ENCODE measurements at places on chromosomes 2 and 18.

- no peak for DNase-seq
Observed at GRCh38 chr18:13278062-13278630, 59.6 kb downstream of the LDLRAD4 start.

- no peak for DNase-seq
Observed at GRCh38 chr2:96449637-96450036, 55.5 kb downstream of the NEURL3 start.

DNA sequence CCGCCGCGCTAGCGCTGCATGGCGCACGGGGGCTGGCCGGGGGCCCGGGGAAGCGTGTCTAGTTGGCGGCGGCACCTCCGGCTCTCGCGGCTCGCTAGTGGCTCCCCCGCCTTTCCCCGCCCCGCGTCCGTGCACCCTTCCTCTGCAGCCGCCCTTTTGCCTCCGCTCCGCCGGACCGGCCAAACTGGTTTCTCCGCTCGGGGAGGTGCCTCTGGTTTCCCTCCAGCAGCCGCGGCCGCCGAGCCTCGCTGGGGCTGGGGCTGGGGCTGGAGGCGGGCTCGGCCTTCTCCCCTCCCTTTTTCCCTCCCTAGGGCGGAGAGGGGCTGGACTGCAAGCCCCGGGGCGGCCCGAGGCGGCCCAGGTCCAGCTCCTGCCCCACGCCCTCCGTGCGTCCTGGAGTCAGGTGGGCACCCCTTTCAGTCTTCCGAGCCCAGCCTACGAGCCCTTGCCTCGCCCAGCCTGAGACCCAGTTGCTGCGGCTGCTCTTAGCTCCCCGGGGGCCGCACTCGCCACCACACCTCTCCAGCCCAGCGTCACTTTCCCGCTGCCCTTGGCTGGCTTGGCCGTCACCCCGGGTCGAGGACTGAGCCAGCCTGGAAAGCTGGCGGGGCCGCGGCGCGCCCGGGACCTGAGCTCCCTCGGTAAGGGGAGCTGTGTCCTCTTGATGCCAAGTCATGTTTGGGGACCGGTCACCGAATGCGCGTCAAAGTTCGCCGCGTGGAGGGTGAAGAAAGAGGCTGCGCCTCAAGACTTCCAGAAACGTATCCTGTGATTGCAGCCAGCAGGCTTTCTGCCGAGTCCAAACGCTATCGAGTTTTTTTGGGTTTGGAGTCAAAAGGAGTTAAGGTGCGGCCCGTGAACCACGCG is at the start of gene ATP8B1:
Gene ATP8B1 (minus strand): TSS at position 213 of the 867 bp plus-strand sequence. CDS start 71,508 bp downstream, outside the sequence.
- DNase-seq = peak; percentile 54

DNA sequence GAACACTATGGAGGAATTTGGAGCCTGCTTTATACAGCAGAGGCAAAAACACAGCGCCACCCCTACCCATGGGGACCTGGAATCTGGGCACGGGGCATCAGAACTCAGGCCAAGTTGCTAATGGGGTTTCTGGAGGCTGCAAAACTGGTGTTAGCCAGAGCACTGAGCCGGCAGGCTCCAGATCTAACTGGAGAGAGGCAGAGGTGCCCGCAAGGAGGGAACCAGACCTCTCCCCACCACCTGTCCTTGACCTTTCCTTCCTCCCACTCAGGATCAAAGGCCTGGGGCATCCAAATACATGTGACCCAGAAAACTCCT is 126.6 kb downstream of the TNS1 start:
- no peak for DNase-seq

DNA sequence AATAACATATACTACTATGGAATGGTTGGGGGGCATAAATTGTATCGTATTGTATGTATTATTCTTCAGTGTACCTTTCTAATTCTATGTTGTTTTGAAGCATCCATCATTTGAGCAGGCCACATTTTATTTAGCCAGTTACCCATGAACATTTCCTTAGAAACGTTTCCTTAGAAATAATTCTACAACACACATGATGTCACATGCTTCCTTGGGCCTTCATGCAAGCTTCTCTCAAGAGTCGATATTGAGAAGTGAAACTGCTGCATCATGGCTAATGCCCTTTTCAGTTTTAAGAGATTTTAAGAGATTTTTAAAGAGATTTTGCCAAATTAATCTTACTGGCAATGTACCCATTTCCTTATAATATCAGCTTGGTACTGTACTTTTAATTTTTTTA is 63.9 kb downstream of the ALPK2 start:
- DNase-seq = no peak

DNA sequence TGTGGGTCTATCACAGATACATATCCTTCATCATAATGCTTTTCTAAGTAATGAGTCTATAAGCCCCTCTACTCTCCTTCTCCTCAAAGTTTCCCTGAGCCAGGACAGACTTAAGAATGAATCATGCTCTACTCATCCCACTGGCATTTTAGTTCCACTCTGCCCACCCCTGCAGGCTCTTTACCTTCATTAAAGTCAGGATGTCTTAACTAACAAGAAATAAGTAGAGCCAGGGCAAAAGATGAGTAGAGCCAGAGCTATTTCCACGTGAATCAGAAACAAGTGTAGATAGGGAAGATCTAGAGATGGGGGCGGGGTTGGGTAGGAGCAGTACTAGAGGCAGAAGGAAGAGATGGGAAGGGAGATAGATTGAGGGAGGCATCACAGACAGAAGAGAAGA is 790.5 kb downstream of the RNF144A start:
- no peak for DNase-seq

DNA sequence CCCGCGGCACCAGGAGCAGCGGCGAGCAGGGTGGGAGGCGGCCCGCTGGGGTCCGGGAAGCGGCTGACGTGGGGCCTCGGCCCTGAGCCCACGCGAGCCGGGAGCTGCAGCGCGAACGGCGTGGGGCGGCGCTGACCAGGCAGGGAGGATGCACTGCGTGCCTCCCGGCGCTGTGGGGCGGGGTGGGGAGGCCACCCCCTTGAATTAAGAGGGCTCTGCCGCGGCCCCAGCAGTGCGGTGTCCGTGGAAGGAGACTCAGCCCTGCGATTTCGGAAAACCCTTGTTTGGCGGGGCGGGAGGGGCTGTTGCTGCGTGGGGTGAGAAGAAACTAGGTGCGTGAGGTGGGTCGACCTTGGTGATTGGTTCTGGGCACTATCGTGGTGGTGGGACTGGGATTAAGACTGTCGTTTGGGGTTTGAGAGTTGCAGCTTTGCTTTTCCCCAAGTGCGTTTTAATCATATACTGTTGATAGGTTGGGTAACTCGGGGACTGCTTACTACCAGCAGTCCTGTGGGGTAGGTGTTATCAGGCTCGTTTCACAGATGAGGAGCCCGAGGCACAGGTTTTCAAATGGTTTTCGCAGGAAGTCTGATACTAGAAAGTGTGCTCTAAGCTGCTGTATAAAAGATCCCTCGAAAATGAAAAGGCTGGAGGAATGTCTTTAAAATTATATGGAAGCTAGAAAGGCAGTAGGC is 722 bp downstream of the ACSL3 start:
- DNase-seq = peak; percentile 52

- no peak for DNase-seq
Observed at GRCh38 chr2:23034996-23035395, 350.0 kb upstream of the KLHL29 start.

DNA sequence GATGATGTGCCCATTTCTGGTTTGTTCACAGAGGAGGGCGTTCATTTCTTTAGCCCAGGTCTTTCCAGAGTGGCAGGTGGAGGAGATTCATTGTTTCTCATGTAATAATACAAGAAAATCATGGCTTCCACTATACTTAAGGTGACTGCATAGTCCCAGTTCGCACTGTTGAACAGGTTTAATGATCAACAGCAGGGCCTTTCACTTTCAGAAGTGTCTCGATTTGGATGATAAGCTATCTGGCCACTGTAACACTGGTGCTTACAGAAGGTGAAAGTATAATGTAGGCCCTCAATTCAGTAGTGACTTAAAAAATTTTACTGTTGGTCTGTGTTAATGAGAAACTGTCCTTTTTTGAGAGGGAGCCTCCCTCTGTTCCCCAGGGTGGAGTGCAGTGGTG is 1.4 kb downstream of the RMC1 start:
- DNase-seq = no peak

GRCh38 chr2:180657054-180657453 is 323.4 kb upstream of the UBE2E3 start:
- no peak for DNase-seq

DNA sequence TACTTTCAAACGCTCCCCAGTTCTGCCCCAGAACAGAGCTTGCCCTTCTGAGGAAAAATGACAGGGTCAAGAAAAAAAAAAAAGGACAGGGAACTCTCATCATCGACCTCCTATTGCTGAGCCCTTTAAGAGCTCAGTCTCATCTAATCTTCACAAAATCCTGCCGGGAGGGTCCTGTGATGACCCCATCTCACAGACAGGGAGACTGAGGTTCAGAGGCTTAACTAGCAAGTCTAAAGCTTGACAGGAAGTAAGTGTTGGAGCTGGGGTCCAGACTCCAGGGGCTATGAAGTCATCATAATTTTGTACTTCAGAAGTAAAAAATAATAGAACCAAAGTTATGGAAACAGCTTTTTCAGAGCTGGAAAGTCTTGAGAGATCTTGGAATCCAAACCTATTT is 171.1 kb upstream of the MYCN start:
- no peak for DNase-seq

Measured in hindlimb muscle (tissue), 1 donor.